ENCODE measurements at places on chromosomes 11 and 22. TPM values are rescaled to one million over a fixed set of nuclear protein-coding genes. Genes with fewer than 3 reads are reported as not detected.

GRCh38 chr11:15097411-15097810, 17.3 kb upstream of the INSC start:
- no peaks in the 10 kb centered on the region for H3K36me3 ChIP-seq
- H3K4me1 ChIP-seq, result no peaks in the 10 kb centered on the region
- no peak for DNase-seq
- no peak overlapping the region for H3K4me3 ChIP-seq

Gene SMIM38
- not detected for total RNA-seq

GRCh38 chr22:30605449-30606110, 1.4 kb upstream of the TCN2 start:
- peak overlapping the region; percentile 90 for H3K27ac ChIP-seq
- no peaks in the 10 kb centered on the region for H3K27me3 ChIP-seq
- peak overlapping the region; percentile 39 for H3K4me3 ChIP-seq

Gene IFTAP
- 18.7 TPM for total RNA-seq

Gene DCHS1
- total RNA-seq, result 17.6 TPM

DNA sequence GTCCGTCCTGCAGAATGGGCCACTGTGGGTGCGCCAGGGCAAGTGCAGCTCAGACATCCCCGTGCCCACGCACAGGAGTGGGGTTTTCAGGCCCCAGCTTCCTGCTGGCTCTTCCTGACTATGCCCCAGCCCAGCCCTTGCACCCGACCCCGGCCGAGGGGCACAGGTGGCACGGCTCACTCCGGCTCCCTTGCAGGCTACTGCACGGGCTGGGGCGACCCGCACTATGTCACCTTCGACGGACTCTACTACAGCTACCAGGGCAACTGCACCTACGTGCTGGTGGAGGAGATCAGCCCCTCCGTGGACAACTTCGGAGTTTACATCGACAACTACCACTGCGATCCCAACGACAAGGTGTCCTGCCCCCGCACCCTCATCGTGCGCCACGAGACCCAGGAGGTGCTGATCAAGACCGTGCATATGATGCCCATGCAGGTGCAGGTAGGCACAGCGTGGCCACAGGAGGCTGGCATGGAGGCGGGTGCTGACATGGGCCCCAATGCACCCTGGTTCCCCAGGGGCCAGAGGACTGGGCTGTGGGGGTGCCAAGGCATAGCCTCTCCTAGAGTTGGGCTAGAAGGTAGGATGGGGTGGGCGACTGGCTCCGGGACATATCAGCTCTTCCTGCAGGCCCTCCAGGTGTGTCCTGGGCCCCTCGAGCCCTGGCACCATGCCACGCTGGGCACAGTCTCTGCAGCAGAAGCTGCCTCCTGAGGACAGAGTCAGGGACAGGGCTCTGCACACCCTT, 27.7 kb downstream of the MUC2 start:
- DNase-seq, result no peak
- H3K4me3 ChIP-seq, result no peak overlapping the region
- no peaks in the 10 kb centered on the region for H3K36me3 ChIP-seq
- no peak overlapping the region for H3K27ac ChIP-seq
- H3K4me1 ChIP-seq, result no peaks in the 10 kb centered on the region
- H3K27me3 ChIP-seq, result no peaks in the 10 kb centered on the region
